ENCODE measurements at places on chromosomes 11 and 22. TPM values are rescaled to one million over a fixed set of nuclear protein-coding genes. Genes with fewer than 3 reads are reported as not detected.

Gene OR5J2
- total RNA-seq = not detected

Gene ZC3H12C
- 26.0 TPM for total RNA-seq

Gene PATE4
- not detected for total RNA-seq

Gene ANKRD49
- 9.2 TPM for total RNA-seq

Gene CHST1
- total RNA-seq = 1.5 TPM

Gene UCP2
- 55.5 TPM for total RNA-seq

Gene RFPL3
- total RNA-seq = not detected
